ENCODE measurements at places on chromosomes 2 and 18.

GRCh38 chr2:95698146-95698545 lies 106.3 kb downstream of the TRIM43 start:
- peak overlapping the region; percentile 32 for H3K27ac ChIP-seq
- H3K27me3 ChIP-seq = peaks cover 11% of the 10 kb centered on the region
- H3K4me3 ChIP-seq = no peak overlapping the region

- peaks cover 48% of the 10 kb centered on the region for H3K27me3 ChIP-seq
- no peaks in the 10 kb centered on the region for H3K36me3 ChIP-seq
- H3K4me3 ChIP-seq = no peak overlapping the region
Measured at GRCh38 chr2:232505856-232506255, 14.3 kb upstream of the PRSS56 start.

DNA sequence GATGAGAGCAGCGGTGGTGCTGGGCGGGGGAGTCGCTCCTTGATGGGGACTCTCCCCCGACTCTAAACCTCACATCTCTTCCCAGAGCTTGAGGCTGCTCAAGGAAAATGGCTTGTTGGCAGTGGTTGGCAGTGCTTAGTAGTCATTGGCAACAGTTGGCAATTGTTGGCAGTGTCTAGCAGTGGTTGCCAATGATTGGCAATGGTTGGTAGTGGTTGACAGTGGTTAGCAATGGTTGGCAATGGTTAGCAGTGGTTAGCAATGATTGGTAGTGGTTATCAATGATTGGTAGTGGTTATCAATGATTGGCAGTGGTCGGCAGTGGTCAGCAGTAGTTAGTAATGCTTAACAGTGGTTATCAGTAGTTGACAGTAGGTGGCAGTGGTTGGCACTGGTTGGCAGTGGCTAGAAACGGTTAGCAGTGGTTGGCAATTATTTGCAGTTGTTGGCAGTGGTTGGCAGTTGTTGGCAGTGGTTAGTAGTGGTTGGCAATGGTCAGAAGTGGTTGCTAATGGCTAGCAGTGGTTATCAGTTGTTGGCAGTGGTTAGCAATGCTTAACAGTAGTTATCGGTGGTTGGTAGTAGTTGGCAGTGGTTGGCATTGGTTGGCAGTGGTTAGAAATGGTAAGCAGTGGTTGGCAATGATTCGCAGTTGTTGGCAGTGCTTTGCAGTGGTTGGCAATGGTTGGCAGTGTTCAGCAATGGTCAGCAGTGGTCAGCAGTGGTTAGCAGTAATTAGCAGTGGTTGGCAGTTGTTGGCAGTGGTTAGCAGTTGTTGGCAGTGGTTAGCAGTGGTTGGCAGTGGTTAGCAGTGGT lies 85.4 kb upstream of the OTOS start:
- no peak for DNase-seq
- H3K27me3 ChIP-seq = peaks cover 1% of the 10 kb centered on the region
- peaks cover 20% of the 10 kb centered on the region for H3K36me3 ChIP-seq
- H3K4me3 ChIP-seq = no peak overlapping the region

DNA sequence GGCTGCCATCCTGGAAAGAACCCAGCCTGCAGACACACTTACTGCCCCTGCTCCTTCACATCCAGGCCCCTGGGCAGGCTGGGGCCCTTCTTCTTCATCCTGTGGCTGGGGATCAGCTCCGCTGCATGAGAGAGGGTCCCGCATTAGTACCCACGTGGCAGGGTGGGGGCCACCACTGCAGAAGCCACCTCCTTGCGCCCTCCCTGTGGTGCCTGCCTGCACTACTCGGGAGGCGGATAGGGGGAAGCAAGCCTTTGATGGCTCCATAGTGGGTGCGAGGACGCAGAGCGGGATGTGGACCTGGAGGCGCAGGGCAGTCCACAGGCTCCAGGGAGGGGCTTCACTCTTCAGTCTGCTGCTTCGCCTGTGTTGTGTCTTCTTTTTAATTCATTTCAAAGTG lies 46.7 kb downstream of the GPC1 start:
- DNase-seq = no peak
- no peak overlapping the region for H3K4me3 ChIP-seq
- H3K36me3 ChIP-seq = no peaks in the 10 kb centered on the region
- peaks cover 10% of the 10 kb centered on the region for H3K27me3 ChIP-seq

GRCh38 chr2:197890168-197890567 lies 85.8 kb downstream of the PLCL1 start:
- H3K4me3 ChIP-seq = no peak overlapping the region
- DNase-seq = no peak
- no peaks in the 10 kb centered on the region for H3K36me3 ChIP-seq
- H3K4me1 ChIP-seq = peaks cover 8% of the 10 kb centered on the region

GRCh38 chr2:62744603-62745002 lies 39.1 kb downstream of the EHBP1 start:
- no peak overlapping the region for H3K4me3 ChIP-seq
- no peaks in the 10 kb centered on the region for H3K27me3 ChIP-seq
- no peak overlapping the region for H3K27ac ChIP-seq
- peaks cover 13% of the 10 kb centered on the region for H3K36me3 ChIP-seq
- no peak for DNase-seq
- H3K4me1 ChIP-seq = peaks cover 57% of the 10 kb centered on the region

DNA sequence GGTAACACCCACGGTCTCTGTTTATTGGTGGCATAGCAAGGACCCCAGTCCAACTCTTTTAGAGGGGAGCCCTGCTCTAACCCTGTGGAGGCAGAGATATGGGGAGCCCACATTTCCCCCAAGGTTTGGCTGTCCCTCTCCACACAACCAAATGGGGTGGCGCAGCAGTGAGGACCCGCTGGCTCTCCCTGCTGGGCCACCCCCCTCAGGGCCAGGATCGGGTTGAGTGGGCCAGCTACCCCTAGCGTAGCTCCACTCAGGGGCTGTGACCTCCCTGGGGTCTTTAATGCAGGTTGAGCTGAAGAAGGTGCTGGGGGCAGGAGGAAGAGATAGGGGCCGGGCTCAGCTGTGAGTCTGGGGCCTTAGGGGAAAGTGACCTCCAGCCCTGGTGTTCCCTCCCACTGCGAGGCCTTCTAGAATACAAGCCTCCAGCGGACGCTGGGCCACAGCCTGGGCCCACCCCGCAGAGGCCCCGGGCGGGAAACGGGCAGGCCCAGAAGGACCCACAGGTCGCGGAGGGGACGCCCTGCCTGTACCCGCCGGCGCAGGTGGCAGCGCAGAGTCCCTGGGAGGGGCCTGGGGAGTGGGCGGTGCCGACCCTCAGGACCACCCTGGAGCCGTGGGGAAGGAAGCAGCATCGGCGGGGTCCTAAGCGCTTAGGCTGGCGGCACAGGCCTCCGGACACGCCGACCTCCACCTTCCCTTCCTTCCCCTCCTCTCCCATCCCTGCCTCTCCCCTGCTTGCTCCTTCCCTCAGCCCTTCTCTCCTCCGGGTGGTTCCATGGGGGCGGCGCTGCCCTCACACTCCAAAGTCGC lies 9.6 kb downstream of the CROCC2 start:
- H3K27me3 ChIP-seq = peaks cover 2% of the 10 kb centered on the region
- H3K36me3 ChIP-seq = no peaks in the 10 kb centered on the region
- H3K4me3 ChIP-seq = no peak overlapping the region
- no peak for DNase-seq
- peaks cover 33% of the 10 kb centered on the region for H3K4me1 ChIP-seq
- H3K27ac ChIP-seq = peak overlapping the region; percentile 26

DNA sequence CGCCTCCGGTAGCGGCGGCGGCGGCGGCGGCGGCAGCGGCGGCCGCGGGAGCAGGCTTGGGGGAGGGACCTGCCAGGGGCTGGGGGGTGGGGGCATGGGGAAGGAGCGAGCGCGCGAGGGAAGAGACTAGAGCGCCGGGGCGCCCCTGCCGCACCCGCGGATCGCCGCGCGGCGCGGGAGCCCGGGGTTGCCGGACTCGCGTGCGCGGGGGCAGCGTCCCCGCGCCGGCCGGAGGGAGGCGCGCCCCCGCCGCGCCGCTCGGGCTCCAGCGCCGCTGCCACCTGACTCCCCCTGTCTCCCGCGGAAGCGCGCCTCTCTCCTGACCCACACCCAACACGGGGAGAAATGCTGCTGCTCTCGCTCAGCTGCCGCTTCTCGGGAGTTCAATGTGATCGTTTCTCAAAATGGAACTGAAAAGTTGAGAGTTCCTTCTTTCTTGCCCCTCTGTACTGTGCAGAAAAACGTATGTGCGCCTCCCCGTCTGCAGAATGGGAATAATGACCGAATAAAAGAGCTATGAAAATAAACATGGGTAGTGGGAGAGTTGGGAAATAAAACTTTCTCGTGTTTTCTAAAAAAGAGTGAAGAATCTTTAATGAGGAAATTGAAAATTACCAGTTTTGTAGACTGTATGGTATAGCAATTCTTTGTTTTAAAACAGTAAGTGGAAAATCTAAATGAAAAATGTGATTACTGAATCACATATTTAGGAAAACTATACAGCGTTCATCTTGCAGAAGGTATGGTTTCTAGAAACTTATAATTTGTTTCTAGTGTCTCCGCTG lies 455 bp upstream of the TLK1 start:
- peaks cover 34% of the 10 kb centered on the region for H3K4me1 ChIP-seq
- peak overlapping the region; percentile 83 for H3K27ac ChIP-seq
- peaks cover 3% of the 10 kb centered on the region for H3K27me3 ChIP-seq
- H3K4me3 ChIP-seq = peak overlapping the region; percentile 94

Data from HFFc6 (cell line).